ENCODE measurements at places on chromosomes 3 and 15. TPM values are rescaled to one million over a fixed set of nuclear protein-coding genes. Genes with fewer than 3 reads are reported as not detected.

ZBED2 gene
- not detected for total RNA-seq

EPHB1 gene
- total RNA-seq, result 24.2 TPM

SLC41A3 gene
- 63.2 TPM for total RNA-seq

LZTFL1 gene
- total RNA-seq, result 31.1 TPM

ARHGEF26 gene
- 15.2 TPM for total RNA-seq

PSMA4 gene
- total RNA-seq, result 133 TPM

All from diencephalon (tissue), 1 donor.